Hair follicle dermal papilla cell (primary cell): ENCODE measurements at places on chromosomes 16 and 17. TPM values are rescaled to one million over a fixed set of nuclear protein-coding genes. Genes with fewer than 3 reads are reported as not detected.

Gene TBC1D3C
- total RNA-seq, result 1.3 TPM in 1 of 2 replicates, not detected in the other

Gene CCL3
- total RNA-seq, result not detected in 2 replicates

Gene TMEM100
- total RNA-seq, result 1.3 and 2.3 TPM in 2 replicates

Gene KCNAB3
- 0.49 and 1.6 TPM in 2 replicates for total RNA-seq

Gene PKMYT1
- total RNA-seq, result 1.9 and 2.2 TPM in 2 replicates

Gene KRT12
- total RNA-seq, result not detected in 2 replicates

Gene SLC47A1
- total RNA-seq, result 4.3 and 5.2 TPM in 2 replicates

Gene TBX6
- 0.32 and 0.36 TPM in 2 replicates for total RNA-seq

Gene PRSS27
- total RNA-seq, result 1.8 and 1.9 TPM in 2 replicates

Gene C16orf96
- under 0.01 and 0.12 TPM in 2 replicates for total RNA-seq

Gene PARN
- 27.3 and 28.4 TPM in 2 replicates for total RNA-seq
